ENCODE measurements at places on chromosomes 12 and 14.

- DNase-seq = no peak
Observed at GRCh38 chr12:54658306-54659264, 10.4 kb upstream of the DCD start.

- DNase-seq = no peak
Observed at GRCh38 chr12:116535241-116535640, 23.9 kb upstream of the MAP1LC3B2 start.

GRCh38 chr14:20855652-20856291, 35.4 kb upstream of the RNASE3 start:
- DNase-seq = no peak

- no peak for DNase-seq
Observed at GRCh38 chr12:74418573-74418972, 119.1 kb upstream of the ATXN7L3B start.

DNA sequence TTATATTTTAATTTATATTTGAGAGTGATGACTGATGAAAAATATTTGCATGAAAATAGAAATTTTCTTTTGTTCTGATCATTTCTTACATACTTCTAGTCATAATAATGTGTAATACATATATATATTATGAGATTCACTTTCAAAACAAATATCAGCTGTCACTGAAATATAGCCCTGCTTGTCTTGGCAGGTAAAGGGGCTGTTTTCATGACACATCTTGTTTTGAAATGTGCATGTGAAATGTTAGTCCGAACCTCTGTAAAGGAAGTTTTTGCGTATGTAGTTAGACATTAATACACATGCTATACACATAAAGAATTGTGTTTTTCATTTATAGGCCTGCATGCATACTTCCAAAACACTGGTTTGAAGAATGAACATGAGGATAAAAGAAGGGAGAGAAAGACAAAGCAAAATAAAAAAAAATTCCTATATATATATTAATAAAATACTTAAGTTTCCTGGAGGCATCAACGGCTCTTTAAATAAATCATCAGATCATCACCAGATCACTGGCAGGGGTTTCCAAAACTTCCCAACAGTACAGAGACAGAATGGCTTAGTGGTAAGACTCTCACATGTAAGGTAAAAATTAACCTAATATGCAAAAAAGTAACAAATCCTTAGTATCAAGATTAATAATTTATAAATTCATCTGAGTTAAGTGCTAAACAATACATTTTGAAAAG, 60.1 kb downstream of the SEL1L start:
- DNase-seq = no peak

DNA sequence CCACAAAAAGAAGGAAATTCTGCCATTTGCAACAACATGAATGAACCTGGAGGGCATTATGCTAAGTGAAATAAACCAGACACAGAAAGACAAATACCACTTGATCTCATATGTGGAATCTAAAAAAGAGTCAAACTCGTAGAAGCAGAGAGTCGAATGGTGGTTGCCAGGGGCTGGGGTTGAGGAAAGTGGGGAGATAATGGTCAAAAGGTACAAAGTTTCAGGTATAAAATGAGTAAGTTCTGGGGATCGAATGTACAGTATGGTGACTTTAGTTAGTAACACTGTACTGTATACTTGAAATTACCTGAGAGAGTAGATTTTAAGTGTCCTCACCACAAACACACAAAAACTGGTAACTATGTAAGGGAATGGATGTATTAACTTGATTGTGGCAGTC, 129.4 kb downstream of the PPM1H start:
- no peak for DNase-seq

GRCh38 chr14:91570021-91570420, 59.9 kb upstream of the PPP4R3A start:
- DNase-seq = no peak

DNA sequence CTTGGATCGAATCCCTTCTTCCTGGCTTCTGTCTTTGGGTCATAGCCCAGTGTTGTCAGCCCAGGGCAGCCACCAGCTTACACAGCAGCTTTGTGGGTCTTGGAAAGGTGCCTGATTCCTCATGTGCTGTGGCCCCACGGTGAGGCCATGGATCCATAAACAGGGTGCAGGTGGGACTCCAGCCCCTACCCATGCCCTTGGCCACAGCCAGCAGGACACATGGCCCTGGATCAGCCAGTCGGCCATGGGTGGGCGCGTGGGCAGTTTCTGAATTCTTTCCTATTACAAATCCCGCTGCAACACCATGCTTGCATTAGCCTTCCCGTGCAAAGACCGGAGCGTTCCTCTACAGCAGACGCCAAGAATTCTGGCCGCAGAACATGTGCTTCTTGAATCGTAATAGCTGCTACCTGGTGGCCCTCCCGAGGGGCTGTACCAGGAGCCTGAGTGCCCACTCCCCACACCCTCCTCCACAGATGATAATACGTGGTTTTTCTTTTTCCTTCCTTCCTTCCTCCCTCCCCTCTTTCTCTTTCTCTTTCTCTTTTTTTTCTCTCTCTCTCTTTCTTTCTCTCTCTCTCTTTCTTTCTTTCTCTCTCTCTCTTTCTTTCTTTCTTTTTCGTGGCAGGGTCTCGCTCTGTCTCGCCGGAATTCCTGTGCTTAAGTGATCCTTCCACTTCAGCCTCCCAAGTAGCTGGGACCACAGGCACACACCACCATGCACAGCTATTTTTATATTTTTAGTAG, 2.9 kb upstream of the MMP17 start:
- no peak for DNase-seq

GRCh38 chr12:40946612-40947194, 241.4 kb upstream of the PDZRN4 start:
- DNase-seq = no peak

DNA sequence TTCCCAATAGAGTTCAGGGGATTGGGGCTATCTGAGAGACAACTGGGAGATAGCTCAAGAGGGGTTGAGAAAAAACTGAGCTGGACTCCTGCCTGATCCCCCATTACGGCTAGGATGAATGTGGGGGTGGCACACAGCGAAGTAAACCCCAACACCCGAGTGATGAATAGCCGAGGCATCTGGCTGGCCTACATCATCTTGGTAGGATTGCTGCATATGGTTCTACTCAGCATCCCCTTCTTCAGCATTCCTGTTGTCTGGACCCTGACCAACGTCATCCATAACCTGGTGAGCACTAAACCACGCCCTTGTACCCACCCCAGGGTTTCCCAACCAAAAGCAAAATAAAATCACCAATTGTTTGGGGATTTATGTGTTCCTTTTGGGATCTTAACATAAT, 1.0 kb downstream of the ORMDL2 start:
- no peak for DNase-seq

GRCh38 chr12:2242216-2242615, 189.4 kb downstream of the CACNA1C start:
- DNase-seq = no peak

DNA sequence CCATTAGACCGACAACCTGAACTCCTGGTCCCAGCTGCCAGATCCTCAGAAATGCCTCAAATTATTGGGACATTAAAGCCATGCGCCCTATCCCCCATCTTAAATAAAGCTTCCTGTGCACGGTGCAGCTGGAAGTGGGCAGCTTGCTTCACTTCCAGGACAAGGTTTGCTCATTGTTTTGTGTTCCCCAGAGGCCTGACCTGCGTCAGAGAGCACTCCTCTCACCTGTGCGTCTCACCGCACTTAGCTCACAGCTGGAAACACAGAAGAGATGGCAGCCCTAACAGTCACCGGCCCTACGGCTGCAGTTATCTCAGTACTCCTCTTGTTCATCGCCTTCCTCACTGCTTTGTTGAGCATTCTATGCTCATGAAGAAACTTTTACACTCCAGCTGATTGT, 135.5 kb downstream of the ANO2 start:
- no peak for DNase-seq

DNA sequence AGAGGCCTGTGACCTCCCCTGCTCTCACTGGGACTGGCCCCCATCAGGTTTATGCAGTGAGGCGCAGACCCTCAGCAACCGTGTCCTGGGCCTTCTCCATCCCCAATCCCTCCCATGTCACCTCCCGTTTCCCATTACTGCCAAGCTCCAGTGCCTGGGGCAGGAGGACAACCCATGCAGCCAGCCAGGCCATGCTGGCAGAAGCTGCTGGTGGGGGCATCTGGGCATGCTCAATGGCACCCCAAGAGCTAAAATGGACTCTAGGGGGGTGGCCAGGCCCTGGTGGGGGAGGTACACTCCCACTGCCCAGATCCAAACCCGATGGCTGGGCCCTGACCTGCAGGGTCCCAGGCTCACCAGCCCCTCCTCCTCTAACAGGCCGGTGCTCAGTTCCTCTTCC, 20.5 kb upstream of the GPR132 start:
- DNase-seq = no peak

DNA sequence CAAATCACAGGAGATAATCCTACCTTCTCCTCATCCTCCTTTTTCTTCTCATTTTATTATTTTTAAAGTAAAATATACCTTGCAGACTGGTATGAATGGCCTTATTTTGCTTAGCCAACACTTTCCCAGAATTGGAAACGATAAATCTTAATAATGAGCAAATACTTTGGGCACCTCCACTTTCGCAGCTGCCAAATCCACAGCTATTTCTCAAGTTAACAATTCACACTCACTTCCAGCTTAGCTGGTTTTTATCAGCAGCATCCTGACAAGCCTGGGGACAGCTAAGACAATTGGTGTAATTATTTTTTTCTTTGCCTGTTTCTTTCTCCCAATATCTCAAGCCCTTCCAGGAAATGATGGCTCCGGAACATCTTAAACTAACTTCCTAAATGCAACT, 867.5 kb upstream of the TMEM132C start:
- DNase-seq = no peak

DNA sequence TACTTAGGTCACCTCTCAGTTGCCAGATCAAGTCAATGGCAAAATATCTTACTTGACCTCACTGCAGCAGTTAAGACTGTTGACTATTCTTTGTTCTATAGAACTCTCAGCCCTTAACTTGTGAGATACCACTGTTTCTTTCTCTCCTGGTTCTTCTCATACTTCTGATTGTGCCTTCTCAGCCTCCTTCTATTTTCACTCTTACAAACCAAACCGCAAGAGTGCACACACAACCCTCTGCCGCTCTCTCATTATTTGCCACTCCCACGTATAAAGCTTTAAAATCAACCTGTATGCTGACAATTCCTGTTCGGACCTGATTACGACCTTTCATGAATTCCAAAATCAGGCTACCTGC, 4.5 kb downstream of the E2F7 start:
- no peak for DNase-seq

DNA sequence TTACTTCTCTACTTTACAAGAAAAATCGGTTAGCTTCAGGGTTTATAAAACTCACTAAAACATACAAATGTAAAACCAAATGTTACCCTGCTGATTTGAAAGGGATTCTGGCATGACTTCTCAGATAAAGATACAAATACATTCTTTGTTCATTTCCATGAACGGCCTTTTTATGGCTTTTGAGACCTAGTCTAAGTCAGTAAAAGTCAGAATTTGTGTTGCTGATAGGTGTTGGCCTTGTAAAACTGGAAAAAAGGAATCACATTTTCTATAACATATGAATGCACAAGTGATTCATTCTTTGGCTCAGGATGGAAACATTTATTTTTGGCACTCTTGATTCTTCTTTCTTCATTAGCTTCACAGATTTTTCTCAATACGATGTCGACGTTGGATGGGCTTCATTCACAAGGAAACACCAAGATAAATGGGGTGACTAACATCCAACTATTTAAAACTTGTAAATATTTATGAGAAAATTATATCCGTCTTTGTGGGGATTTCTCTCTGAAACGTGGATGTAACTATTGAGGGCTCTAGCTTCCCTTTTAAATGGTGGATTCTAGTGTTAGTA, 27.0 kb upstream of the CPM start:
- DNase-seq = no peak

DNA sequence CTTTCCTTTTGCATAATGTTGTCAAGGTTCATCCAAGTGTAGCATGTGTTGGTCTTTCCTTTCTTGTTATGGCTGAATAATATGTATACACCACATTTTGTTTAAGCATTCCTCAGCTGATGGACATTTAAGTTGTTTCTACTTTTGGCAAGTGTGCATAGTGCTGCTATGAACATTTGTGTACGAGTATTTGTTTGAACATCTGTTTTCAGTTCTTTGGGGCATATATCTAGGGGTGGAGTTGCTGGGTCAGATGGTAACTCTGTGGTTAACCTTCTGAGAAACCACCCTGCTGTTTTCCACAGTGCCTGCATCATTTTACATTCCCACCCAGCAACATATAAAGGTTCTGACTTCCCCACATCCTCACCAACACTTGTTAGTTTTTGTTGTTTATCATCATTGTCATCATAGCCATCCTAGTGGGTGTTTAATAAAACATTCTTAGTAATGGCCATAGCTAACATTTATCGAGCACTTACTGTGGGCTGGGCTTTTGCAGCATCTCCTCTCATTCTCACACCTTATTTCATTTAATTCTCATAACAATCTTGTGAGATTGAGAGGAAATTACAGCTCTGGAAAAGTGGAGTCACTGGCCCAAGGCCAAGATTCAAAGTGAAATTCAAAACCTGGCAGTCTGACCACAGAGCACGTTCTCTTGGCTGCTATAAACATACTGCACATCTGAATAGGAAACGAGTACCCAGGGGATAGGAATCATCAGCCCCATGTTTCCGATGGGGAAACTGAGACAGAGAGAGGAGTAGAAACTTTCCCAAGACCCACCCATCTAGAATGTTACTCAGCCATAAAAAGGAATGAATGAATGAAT, 193.6 kb downstream of the KSR2 start:
- no peak for DNase-seq

DNA sequence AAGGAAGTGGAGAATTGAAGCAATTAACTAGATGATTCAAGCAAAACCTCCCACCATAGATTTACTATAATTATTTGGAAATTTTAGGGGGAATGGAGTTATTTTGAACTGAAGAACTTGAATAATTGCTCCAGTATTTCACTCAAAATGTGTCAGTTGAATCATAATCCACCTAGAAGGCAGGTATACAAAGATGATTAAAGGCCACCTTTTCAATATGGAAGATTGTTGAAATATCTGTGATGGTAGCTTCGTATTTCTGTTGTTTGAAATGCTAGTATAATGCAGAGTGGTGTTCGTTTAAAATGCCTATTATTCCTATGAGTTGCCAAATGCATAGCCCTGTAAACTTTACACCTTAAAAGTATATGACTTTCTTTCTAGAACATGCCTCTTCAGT, 3.1 kb downstream of the HMGA2 start:
- DNase-seq = no peak

- DNase-seq = no peak
Observed at GRCh38 chr12:95623554-95624170, 72.4 kb upstream of the USP44 start.

DNA sequence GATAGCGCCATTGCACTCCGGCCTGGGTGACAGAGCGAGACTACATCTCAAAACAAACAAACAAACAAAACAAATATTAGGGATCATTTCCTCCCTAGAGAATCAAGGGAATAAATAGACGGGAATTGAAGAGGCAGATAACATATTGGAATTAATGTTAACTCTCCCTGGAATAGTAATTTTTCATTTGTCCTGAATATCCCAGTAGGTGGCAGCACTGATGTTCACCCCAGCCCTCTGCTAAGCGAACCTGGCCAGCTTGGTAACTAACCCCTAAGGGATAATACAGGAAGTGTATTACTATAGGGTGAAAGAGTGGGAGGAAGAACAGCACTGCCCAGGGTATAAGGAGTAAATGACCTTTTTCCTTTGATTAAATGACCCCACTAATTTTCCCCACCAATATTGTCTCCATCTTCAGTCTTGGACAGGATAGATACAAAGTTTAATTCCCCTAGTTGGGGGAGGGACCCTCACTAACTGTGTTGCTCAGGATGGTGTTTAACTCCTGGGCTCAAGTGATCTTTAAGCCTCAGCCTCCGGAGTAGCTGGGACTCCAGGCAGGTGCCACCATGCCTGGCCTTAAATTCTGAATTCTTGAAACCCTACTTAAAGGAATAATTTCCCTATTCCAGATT, 40.5 kb downstream of the SLC2A14 start:
- DNase-seq = no peak
